ENCODE measurements at places on chromosomes 13 and 19.

- no peak for DNase-seq
These were observed 28.5 kb downstream of the MEIS3 start for GRCh38 chr19:47390533-47391488.

GRCh38 chr13:40464337-40465014, 202.0 kb downstream of the FOXO1 start:
- DNase-seq = no peak

GRCh38 chr19:50184196-50184595, 19.2 kb upstream of the MYH14 start:
- no peak for DNase-seq

GRCh38 chr13:40969169-40969901, 49.8 kb downstream of the ELF1 start:
- DNase-seq = no peak

GRCh38 chr19:43464134-43464775, 1.2 kb downstream of the LYPD3 start:
- peak; percentile 55 for DNase-seq

- no peak for DNase-seq
These were observed 67.3 kb downstream of the ERICH6B start for GRCh38 chr13:45548281-45548680.

DNA sequence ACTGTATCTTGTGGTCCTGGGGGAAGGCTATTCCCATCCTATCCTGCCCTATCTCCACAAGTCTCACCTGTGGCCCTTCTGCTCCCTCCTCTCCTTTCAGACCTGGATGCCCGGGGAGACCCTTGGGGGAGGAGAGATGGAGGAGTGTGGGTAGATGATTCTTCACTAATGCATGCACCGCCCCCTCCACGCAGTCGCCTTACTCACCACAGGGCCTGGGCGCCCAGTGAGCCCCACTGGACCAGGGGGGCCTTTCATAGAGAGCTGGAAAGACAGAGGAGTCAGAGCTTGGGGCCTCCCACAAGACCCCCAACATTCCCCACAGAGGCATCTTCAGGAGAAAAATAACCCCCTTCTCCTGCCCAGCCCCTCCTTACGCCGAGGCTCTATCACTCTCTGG, 14.3 kb downstream of the COL5A3 start:
- no peak for DNase-seq

- DNase-seq = peak; percentile 11
These were observed 90.5 kb upstream of the SLC15A1 start for GRCh38 chr13:98842858-98843481.

GRCh38 chr13:108779308-108779707, 149.9 kb downstream of the MYO16 start:
- DNase-seq = no peak

DNA sequence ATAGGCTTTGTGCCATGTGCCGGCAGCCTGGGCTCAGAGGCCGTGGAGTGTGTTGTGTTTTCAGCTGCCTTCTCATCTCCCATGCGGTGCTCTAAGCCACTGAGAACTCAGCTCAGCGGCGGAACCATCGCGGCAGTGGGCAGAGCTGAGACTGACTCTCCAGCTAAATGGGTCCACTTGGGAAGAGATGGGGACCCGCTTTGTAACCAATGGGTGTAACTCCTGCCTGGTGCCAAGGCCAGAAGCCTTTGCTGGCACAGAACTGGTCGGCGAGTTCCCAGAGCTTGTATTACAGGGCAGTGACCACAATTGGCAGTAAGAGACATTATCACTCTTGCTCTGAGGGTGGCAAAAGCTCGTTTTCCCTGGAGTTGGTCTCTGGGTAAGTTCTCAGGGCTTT, 183.0 kb downstream of the STK24 start:
- no peak for DNase-seq

GRCh38 chr13:106494936-106495335, 40.5 kb downstream of the EFNB2 start:
- DNase-seq = no peak

- DNase-seq = no peak
These were observed 1.0 kb upstream of the CHAMP1 start for GRCh38 chr13:114313061-114313860.

- no peak for DNase-seq
These were observed 113.3 kb downstream of the LMO7 start for GRCh38 chr13:75749407-75749806.

- no peak for DNase-seq
These were observed 85.8 kb upstream of the UBL3 start for GRCh38 chr13:29936051-29936813.
